GM12892 (cell line): ENCODE measurements at places on chromosomes 2 and 18.

DNA sequence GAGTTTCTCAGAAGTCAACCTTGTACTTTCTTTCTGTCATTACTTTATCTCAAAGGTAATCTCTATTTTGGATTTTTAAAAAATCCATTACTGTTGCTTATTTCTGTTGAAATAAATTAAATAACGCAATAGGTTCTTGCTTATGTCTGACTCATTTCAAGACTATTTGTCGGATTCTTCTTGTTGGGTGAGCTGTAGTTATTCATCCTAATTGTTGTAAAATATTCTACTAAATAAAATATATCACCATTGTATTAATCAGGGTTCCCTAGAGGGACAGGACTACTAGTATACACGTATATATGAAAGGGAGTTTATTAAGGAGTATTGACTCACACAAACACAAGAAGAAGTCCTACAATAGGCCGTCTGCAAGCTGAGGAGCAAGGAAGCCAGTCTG lies 403.9 kb upstream of the CYRIA start:
- DNase-seq: no peak

DNA sequence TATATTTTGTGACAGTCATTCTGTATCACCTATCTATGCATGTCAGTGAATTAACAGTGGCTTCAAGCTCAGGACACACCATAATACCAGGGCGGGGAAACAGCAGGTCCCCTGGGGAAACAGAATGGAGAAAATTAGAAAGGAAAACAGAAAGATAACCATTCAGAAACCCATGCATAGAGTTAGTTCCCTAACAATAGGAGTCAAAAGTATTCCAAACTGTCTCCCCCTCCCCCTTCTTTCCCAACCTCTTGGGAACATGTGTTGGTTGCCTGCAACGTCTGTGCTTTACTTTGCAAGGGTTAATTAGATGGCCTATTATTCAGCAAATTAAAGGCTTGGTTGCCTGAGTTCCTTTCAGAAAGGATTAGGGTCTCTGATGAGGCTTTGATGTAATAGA lies 176.4 kb downstream of the MYO3B start:
- DNase-seq: no peak

GRCh38 chr18:79596446-79597175 lies 83.0 kb upstream of the CTDP1 start:
- no peak for DNase-seq

- DNase-seq: no peak
Observed at GRCh38 chr2:239717319-239717675, 307.8 kb downstream of the NDUFA10 start.

GRCh38 chr18:46160050-46160798 lies 56.0 kb downstream of the HAUS1 start:
- no peak for DNase-seq

- DNase-seq: no peak
Observed at GRCh38 chr18:79809482-79810192, 11.9 kb downstream of the KCNG2 start.

- no peak for DNase-seq
Observed at GRCh38 chr2:216930716-216931115, 70.9 kb upstream of the TNP1 start.

GRCh38 chr2:160934991-160935390 lies 225.2 kb upstream of the TANK start:
- no peak for DNase-seq

GRCh38 chr2:59333007-59333406 lies 1091.9 kb upstream of the FANCL start:
- DNase-seq: no peak

DNA sequence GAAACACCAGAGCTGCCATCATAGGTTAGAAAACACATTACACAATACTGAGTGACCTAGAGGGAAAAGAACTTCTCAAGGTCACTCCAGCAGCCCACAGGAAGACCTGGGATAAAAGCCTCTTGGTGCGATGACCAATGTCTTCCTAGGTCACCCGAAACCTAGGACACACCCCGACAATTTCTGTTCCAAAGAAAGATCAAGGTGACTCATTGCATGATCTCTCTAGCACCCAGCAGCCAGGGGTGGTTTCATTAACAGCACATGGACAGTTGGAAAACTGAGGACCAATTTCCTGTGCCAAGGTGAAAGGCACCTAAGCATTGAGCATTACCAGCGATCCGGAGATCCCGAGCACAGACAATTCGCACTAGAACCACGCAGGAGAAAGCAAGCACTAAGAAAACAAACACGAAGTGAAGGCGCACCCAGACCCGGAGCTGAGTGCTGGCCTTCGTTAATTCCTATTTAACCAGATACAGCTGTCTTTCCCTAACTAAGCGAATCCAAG lies 1.5 kb downstream of the CACNB4 start:
- DNase-seq: no peak

DNA sequence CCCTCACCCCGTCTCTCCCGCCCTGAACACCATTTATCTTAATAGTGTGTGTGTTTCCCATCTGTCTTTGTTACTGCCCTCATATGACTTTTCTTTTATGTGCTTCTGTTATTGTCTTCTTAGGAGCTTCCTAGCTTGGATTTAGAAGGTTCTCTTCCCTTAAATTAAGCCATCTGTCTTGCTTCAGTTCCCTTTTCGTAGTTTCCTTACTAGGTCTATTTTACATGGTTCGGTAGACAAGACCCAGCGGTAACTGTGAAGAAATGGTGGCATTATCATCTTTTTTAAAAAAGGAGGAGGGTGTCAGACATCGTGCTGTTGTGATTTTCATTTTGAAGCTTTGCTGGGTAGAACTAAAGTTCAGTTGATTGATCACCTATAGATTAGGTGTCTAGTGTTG lies 10.3 kb downstream of the NCK2 start:
- no peak for DNase-seq

DNA sequence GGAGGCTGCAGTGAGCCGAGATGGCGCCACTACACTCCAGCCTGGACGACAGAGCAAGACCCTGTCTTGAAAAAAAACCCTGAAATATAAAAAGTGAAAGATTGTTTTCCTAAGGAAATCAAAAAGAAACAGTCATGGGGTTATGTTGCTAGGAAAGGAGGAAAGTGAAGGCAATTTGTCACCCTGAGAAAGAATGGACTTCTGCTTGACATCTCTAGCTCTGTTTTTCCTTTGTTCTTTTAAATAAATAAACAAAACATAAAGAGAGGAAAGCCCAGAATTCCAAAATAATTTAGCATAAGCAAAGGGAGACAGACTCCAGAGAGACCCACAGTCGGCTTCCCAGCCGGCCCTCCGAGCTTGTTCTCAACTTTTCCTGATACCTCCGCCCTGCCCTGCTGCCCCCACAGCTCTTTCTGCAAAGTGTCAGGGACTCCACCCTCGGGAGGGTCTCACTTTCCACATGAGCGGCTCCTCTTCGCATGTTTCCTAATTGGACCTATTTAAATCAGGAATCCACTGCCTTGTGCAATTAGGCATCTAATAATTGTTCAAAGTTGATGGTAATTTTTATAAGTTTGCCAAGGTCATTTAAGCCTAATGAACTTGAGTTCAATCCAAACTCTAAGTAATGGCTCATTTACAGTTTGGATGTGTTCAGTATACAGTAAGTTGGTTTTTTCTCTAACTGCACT lies 49.8 kb upstream of the COPS8 start:
- no peak for DNase-seq

DNA sequence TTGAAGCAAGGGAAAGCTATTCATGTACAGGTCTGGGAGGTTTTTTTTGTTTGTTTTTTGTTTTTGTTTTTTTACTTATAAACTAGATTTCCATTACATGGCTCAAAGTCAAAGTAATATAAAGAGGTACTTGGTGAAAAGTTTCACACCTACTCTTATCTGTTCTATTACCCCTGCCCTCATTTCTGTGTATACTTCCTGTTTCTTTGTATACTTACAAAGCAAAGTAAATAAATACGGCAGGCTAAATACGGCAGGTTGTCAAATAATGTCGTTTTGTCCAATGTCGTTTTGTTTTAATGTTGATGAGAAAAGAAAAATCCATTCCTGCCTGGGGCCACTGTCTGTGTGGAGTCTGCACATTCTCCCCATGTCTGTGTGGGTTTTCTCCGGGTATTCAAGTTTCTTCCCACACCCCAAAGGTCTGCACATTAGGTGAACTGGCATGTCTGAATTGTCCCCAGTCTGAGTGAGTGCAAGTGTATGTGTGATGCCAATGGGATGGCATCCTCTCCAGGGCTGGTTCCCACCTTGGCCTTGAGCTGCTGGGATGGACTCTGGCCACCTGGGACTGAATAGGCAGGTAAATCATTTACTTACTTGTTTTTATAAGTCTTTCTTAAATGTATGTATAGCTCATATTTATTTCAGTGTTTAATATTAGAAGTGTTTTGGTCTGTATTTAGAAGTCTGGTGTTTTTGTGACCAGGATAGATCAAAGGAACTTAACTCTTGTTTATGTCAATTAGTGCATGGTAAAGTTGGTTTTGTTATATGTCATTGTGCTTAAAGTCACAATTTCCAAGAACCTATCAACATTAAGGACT lies 13.4 kb downstream of the STAMBP start:
- DNase-seq: no peak

DNA sequence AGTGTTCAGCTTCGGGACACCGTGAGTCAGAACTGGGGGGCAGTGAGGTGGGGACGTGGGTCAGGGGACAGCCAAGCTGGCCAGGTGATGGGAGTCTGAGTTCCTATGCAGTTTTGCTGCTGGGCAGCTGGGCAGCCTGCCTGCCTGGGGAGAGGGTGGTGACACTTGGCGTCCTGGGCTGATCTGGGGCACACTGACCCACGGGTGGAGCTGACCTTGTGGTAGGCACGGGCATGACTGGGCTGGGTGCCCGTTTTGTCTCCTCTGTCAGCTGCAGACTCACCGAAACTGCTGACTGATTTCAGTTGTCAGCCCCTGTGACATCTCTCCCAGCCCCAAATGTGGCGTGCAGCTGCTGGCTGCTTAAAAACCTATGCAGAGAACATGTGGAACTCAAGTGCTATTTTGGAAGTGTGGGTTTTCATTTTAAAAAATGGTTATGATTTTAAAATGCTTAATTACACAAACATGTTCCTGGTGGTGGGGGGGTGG lies 32.6 kb upstream of the E2F6 start:
- no peak for DNase-seq

GRCh38 chr2:156818944-156819343 lies 382.8 kb downstream of the GPD2 start:
- DNase-seq: no peak

- DNase-seq: no peak
Observed at GRCh38 chr18:77124452-77124922, 8.1 kb downstream of the MBP start.

DNA sequence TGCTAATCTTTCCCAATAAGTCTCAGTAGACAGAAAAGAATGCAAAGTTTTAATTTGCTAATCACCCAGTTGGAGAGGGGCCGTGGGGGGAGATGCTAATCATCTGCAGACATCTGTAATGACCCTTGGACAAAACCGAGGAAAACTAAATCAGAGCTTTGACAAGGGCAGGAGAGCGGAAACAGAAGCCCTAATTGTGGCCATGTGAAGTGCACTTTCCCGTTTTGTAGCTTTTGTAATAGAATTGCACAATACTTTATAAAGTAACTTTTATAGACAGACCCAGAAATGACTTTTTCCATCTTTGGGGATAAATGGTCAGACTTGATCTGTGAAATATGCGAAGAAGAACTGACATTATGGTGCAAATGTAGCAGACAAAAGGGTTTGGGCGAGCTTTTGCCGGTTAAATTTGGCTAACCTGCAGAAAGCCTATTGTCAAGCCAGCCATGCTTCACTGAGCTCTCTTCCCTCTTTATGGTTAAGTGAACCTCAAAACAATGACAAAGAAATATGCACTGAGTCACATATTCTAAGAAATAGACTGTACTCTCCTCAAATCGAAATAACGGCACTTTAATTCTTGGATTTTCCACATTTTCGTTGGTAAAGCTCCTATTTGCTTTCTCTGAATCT lies 980.1 kb upstream of the POU3F3 start:
- no peak for DNase-seq

DNA sequence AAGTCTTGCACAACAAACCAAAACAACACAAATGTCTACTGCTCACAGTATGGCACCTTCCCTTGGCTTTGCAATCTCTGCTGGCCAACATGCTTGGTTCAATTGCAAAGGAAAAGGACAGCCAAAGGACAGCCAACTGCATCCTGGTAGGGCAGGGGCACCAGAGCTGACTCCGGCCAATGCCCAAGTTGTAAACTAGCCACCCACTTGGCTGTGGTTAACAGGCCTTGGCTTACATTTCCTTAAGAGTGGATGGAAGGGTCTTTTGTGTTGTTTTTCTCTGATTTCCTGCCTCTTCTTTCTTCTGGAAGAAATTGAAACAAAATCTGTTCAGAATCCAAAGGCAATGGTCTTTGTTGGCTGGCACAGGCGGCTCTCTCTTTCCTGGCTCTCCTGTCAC lies 119.1 kb upstream of the TRIB2 start:
- no peak for DNase-seq

- DNase-seq: no peak
Observed at GRCh38 chr2:171086352-171087290, 74.1 kb downstream of the TLK1 start.

GRCh38 chr2:47838686-47839085 lies 55.7 kb downstream of the MSH6 start:
- DNase-seq: no peak

GRCh38 chr18:31426871-31427406 lies 20.6 kb upstream of the DSG3 start:
- DNase-seq: no peak

- DNase-seq: no peak
Observed at GRCh38 chr2:9251154-9252001, 44.8 kb downstream of the ASAP2 start.

DNA sequence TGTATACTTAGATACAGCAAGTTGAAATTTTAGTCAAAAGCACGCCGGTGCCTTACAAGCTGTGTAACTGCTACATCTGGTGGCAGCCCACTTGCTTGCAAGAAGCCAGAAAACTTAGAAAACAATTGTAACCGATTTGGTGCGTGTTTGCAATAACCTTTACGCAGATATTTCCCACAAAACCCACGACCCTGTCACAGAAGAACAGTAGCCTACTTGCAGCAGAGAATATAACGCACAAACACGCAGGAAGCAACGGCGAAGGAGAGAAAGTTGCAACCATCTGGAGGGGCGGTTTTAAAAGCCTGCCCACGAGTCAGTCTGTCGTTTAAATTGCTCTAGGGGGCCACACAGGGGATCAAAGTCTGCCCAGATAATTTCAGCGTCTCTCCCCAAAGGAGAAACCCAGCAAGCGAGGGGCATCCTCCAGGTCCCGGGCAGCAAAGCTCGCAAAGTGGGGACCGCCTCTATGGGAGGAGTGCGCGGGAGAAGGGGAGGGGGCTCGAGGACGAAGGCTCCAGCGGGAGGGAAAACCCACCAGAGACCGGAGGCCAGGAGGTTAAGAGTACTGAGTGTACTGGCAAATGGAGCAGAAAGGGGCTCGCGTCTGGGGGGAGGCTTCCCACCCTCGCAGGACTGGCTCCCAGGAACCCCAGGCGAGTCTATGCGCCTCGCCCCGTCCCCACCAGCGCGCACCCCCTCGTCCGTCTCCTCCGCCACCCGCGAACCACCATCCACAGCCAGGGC lies 1.1 kb downstream of the TLK1 start:
- DNase-seq: peak; percentile 16

DNA sequence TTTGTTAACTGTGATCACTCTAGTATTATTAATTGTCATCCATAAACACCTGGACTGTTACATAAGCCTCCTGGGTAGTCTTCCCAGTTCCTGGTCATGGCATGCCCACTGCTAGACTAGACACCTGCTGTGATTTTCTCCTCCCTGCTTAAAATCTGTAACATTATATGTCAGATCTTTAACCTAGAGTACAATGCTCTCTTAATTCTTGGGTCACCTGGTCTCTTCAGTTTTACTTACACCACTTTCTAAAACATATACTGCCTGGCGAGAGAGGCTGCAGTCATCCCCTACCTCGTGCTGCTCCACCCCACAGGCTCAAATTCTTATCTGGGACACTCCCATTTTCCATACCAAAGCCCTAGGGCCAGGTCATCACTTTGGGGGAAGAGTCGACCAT lies 161.3 kb downstream of the CDH2 start:
- DNase-seq: no peak

- peak; percentile 69 for DNase-seq
Observed at GRCh38 chr2:237744613-237745249, 53.8 kb upstream of the RBM44 start.
